ENCODE measurements at places on chromosomes 4 and X.

GRCh38 chr4:142265536-142265935 lies 580.6 kb downstream of the INPP4B start:
- DNase-seq, result no peak

GRCh38 chrX:68692651-68693050 lies 45.2 kb downstream of the STARD8 start:
- DNase-seq, result no peak

- DNase-seq, result no peak
These were observed 71.8 kb downstream of the SUPT20HL2 start for GRCh38 chrX:24241822-24242648.

DNA sequence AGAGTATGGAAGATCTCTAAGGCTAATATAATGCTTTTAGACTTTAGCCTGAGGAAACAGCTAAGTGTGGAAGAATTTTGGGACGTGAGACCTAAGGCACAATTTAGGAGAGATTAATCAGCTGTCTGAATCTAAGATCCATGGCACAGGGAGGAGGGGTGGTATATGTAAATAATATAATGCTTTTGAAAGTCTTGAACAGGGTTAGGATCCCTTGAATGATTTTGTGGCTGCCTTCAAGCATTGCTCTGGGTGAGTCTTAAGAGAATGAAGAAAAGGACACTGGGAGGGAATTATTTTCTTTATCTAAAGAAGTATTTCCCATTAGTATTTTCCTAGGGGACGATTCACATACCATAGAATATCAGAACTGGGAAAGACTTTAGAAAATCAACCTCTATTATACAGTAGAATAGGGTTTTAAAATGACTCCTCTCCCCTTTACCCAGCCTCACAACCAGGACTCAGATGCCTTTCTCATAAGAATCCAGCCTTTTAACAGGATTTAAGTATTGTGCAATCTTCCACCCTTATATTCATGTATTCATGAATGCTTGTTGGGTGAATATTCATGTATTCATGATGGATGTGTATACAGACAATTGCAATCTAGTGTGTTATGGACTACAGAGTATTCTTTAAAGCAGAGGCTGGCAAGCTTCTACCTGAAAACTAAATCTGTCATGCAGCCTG lies 664.2 kb upstream of the CPEB2 start:
- no peak for DNase-seq

- DNase-seq, result peak; percentile 63
These were observed 29.2 kb downstream of the HTT-AS start for GRCh38 chr4:3044870-3045819.

- no peak for DNase-seq
These were observed 18.1 kb upstream of the ADAD1 start for GRCh38 chr4:122360754-122361153.

- no peak for DNase-seq
These were observed 24.1 kb downstream of the SOX3 start for GRCh38 chrX:140480765-140481164.

GRCh38 chr4:620201-620600 lies 5.2 kb upstream of the PDE6B start:
- no peak for DNase-seq

GRCh38 chr4:3811621-3812020 lies 45.4 kb downstream of the ADRA2C start:
- no peak for DNase-seq

GRCh38 chr4:95426455-95426854 lies 122.3 kb downstream of the UNC5C start:
- no peak for DNase-seq

DNA sequence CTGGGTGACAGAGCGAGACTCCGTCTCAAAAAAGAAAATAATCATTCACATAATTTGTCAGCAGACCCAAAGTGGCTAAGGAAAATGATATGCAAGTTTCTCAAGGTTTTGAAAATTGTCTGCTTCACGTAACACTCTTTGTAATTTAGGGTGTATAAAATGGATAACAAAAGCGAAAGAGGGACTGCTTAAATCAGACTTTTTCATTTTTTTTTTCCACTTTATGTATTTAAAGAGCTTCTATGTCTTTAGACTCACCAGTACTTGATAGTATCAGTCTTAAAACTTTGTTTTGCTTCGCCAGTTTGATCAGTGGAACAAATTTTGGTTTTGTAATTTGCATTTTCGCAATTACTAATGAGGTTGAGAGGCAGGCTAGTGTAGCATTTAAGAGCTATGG lies 34.6 kb downstream of the USP9X start:
- no peak for DNase-seq

All from stimulated activated CD8-positive, alpha-beta memory T cell treated with anti-CD3 and anti-CD28 coated beads, Interleukin-7, amount 100 ng/mL, for 4 hours (primary cell).